ENCODE measurements at places on chromosomes 1 and 21.

GRCh38 chr1:31689379-31689778 is 14.4 kb downstream of the COL16A1 start:
- no peak for DNase-seq

- DNase-seq, result no peak
These were observed 11.5 kb downstream of the CNST start for GRCh38 chr1:246577720-246578106.

DNA sequence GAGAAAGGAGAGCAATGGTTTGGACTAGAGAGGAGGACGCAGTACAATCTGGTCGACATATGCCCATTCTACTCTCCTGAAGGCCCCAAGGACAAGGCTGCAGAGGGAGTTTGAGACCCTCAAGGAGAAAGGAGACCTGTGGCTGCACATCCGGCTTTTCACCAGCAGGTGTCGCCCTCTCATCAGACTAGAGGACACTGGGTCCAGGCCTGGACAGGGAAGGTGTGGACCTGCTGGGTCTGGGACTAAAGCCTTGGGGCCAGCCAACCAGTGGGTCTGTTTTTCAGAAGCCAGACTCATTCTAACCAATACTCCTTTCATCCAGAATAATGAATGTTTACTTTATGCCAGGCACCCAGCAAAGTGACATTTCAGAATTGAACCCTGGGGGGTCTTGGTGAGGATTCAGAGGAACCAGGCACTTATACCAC is 5.0 kb downstream of the SRARP start:
- DNase-seq, result peak; percentile 81

DNA sequence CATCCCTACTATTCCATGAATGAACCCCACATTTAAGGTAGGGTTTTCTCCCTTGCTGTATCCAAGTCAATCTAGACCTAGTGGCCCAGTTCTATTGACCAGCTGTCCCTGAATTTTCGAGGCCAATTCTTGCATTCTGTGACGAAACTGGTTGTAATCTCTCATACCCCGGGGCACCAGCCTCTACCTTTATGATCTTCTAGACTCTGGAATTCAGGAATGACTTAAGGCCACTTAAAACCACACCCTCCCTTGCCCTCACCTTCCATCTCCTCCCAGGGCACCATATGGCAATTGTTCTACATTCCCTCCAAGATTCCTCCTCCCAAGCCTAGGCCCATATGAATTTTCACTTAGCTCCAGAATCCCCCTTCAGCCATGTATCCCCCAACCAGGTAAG is 48.9 kb downstream of the RHOU start:
- DNase-seq, result peak; percentile 66

- DNase-seq, result no peak
These were observed 121.7 kb upstream of the DUSP10 start for GRCh38 chr1:221863635-221864034.

DNA sequence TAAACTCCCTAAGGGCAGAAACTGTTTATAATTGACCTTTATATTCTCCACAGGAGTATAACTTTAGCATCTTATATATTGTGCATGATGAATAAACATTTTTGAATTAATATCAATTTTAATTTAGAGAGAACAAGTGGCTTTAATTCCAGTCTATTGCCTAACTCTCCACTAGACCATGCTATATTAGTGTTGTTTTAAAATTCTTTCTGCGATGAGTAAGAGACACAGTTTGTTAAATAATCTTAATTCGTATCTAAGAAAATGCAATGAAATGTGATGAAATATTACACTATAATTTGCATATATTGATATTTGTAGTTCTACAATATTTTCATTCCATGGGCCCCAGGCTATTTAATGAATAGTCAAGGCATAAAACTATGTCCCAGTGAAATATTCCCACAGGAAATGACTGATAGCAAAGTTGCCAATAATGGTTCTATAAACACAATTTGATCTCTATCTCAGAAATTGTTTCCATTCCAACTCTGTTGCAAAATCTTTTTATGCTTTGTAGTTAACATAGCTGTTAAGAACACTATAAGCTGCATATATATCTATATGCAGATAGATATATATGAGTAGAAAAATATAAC is 2.9 kb upstream of the SYDE2 start:
- no peak for DNase-seq

DNA sequence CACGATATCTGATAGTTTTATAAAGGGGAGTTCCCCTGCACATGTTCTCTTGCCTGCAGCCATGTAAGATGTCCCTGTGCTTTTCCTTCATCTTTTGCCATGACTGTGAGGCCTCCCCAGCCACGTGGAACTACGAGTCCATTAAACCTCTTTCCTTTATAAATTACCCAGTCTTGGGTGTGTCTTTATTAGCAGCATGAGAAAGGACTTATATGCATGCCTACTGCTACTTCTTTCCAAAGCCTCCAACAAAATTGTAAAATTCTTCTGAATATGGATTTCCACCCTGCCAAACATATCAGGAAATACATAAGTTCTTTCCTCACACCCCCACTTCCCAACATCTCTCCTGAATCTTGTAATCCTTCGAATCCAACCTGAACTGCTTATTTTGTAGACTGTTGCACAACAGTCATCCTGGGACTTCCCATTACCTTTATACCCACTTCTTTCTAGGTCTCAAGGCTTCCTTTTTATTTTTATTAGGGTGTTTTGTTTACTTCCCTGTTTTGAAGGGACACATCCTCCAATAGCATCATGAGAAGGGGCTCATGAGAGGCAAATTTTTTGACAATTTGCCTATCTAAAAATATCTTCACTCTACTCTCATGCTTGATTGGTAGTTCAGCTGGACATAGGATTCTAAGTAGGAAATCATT is 67.5 kb upstream of the MUTYH start:
- no peak for DNase-seq

DNA sequence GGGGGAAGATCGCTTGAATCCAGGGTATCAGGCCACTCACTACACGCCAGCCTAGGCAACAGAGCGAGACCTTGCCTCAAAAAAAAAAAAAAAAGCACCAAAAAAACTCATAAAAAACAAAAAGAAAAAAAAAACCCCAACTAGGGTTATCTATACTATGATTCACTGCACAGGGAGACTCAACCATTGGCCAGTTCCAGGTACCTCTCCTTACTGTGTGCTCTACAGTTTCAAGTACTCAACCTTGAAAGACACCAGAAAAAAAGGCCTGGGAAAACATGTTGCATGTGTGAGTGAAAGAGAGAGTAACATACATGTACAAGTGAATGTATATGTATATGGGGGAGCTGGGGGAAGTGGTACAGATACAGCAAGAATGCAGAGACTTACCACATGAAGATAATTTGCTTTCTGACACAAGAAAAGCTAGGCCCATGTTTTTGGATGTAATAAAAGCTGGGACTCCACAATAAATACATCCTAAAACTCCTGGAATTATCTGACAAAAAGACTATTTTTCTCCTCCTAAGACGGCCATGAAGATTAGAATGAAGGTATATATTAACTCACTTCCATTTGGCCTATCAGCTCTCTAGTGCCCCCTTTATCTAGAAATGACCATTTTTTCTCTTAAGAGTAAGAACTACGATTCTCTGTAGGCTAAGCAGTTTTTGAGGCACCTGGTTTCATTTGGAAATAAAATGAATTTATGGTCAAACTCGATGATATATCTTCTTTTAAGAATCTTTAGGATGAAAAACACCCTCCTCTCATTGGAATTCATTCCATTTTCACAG is 52.2 kb downstream of the SLC27A3 start:
- no peak for DNase-seq

DNA sequence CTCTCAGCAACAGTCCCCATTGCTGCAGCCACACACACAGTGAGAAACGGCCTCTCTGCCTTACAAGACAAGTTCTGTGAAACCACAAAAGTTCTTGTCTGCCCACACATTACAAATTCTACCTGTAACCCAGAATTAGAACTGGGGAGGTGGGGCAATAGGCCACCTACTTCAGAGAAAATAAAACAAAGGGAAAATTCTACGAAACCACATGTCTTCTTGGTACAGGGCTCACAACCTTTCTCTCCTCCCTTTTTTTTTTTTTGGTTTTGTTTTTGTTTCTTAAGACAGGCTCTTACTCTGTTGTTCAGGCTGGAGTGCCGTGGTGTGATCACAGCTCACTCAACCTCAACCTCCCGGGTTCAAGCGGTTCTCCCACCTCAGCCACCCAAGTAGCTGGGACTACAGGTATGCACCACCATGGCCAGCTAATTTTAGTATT is 30.2 kb downstream of the LPAR3 start:
- DNase-seq, result peak; percentile 62

DNA sequence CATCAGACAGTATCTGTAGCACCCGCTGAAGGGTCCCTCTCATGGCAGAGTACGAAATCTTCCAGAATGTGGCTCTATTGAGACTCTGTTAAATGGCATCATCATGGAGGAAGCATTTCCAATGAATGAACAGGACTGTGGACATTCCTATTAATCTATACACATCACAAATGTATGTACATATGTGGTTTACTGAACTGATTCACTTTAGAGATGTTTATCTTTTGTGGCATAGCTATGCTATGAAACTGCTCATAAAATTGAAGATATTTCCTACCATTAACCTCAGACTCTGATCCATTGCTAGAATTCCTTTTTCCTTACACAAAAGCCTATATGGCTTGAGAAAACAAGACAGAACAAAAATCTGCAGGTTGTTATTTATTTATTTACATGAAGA is 259.6 kb upstream of the RRP15 start:
- no peak for DNase-seq

DNA sequence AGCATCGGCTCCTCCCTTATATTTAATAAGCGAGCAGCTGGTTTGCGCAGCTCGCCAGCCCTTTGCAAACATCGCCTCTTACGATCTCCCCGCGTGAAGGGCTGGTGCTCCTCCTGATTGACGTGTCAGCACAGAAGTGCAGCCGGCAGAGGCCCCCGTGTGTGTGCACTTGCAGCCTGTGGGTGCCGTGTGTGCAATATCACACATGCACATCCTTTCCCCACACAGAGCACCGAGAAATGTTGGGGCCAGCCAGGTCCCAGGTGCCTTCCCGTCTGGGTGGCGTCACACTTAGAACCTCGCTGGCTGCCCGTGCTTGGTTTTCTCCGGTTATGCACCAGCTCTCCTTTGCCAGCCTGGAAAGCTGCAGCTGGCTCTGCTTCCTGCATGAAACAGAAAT is 126.6 kb upstream of the AJAP1 start:
- peak; percentile 37 for DNase-seq

GRCh38 chr1:43402089-43402865 is 12.6 kb downstream of the SZT2 start:
- DNase-seq, result peak; percentile 13

DNA sequence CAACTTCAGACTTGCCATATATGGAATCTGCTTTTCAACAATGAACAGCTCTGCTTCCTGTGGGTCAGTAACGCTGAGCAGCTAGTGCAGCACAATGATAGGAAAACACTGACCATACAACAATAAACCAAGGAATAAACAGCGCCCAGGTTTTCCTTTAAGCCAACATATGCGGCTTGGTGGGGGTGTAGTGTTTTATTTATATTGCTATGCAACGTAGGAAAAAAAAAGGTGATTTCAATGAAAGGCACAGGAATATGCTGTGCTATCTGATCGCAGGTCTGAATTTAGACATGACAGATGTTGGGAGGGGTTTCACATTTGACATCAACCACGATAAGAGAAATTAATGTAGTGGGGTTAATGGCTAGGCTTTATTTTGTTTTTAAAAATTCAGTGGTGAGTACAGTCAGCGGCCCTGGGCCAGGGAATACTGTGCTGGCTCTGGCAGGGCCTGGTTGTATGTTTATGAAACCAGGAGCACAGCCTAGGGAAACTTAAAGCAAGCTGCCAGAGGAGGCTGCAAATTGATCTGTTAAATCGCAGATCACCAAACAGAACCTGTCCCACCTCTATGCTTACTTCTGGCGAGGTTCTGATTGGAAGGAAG is 4.3 kb downstream of the TSPAN2 start:
- no peak for DNase-seq

DNA sequence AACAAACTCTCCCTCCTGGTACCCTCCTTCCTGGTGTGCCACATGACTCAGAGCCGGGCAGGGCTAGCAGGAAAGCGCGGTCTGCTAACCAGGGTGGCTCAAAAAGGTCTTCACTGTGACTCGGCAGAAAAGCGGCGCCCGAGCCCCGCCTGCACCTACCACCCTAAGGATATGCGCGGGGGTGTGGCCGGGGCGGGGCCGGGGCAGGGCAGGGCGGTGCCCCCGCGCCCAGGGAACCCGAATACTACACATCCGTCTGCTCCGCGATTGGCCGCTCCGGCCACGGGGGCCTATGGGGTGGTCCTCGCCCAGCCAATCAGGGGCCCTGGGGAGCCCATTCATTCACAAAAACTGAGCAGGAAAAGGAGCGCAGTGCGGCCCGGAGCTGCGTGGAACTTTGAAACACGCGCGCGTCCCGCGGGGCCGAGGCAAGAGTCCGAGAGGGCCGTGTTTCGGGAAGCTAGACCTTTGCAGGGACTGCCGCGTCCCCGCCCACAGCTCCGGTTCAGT is 1.7 kb downstream of the LRP8 start:
- peak; percentile 79 for DNase-seq

All from small intestine (tissue), 16 donors.